ENCODE measurements at places on chromosomes 2 and 18.

DNA sequence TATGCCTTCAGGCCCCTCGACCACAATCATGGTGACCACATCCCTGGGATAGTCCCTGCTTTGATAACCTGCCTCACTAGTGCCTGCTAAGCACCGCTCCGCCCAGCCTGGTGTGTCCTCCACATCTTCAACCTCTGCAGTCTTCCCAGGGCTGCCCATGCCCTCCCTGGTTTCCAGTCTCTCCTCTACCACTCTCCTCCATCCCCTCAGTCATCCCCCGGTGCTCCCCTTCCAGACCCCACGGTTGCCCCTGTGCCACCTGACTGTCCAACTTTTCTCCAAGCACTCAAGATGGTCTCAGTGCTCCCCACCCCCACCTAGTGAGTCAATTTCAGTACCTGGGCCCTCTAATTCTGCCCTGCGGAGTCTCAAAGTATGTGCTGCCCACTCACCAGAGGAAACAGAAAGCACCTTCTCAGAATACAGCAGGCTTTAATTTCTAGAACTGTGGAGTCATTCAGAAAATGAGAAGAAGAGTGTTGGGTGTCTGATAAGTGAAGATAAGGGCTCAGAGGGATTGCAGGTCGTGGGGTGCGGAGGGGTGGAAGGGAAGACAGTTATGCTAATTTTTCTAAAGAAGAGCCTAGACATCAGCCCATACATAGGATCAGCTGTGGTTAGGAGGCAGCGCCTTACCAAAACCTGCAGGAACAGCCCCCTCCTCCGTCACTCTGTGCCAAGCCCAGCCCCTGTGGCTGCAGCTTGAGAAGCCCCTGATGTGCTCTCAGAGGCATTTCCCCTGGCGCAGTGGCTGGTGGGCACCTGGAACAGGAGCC, 53.6 kb upstream of the CAB39 start:
- DNase-seq, result no peak

DNA sequence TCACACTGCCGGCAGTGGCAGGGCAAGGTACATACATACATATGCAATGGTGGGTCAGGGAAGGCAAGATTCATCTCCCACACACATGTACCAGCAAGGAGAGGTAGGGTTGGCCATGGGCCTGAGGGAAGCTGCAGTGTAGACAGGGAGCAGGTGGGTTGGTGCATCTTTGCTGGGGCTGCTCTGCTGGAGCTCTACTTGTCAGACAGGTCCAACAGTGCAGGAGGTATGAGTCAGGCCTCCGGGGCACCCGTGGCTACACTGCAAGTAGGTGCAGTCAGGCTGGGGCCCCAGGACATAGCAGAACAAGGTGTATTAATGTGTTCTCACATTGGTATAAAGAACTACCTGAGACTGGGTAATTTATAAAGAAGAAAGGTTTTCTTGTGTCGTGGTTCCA, 281.1 kb upstream of the COL3A1 start:
- no peak for DNase-seq

DNA sequence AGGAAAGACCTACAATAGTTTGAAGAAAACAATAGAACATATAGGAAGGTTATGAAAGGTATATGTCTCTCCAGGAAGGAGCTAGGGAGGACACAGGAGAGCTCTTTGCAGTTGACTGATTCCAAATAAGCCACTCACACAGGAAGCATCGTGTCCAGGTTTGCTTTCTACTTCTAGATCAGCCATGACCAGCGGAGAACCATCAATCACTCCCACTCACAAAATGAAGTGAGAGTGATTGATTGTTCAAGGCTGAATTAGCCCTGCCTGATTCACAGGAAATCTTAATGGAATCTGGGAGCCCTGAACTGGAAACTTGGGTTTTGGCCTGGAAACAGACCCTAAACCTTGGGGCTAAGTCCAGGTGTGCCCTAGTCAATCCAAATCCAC, 1292.2 kb upstream of the ZEB2 start:
- DNase-seq, result no peak

GRCh38 chr2:30236591-30237238, 5.4 kb downstream of the LBH start:
- no peak for DNase-seq

- peak; percentile 20 for DNase-seq
Measured at GRCh38 chr2:231900486-231900942, 25.7 kb downstream of the NPPC start.

DNA sequence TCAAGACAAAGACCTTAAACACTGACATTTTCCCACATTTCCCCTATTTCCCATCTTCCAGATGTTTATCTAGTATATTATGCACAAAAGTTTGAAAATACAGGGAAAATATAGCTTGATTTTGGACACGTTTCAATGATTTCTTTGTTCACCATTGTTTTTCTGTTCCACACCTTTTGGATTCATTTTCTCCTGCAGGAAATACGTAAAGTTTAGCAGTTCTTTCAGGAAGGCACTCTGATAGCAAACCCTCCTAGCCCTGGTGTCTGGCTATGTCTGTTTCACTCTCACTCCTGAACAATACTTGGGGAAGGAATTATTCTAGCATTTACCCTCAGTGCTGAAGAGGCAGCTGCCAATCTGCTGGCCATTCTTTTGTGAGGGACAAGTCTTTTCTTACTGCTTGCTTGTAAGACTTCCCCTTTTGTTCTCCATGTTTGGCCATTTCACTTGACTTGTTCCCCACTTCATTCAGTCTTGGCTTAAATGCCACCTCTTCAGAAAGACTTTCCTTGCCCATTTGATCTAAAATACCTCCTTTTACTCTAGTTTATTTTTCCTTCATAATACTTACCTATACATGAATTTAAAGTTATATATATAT, 195.4 kb downstream of the RNF152 start:
- DNase-seq, result no peak

- DNase-seq, result no peak
Measured at GRCh38 chr2:12282780-12283695, 433.7 kb upstream of the TRIB2 start.

DNA sequence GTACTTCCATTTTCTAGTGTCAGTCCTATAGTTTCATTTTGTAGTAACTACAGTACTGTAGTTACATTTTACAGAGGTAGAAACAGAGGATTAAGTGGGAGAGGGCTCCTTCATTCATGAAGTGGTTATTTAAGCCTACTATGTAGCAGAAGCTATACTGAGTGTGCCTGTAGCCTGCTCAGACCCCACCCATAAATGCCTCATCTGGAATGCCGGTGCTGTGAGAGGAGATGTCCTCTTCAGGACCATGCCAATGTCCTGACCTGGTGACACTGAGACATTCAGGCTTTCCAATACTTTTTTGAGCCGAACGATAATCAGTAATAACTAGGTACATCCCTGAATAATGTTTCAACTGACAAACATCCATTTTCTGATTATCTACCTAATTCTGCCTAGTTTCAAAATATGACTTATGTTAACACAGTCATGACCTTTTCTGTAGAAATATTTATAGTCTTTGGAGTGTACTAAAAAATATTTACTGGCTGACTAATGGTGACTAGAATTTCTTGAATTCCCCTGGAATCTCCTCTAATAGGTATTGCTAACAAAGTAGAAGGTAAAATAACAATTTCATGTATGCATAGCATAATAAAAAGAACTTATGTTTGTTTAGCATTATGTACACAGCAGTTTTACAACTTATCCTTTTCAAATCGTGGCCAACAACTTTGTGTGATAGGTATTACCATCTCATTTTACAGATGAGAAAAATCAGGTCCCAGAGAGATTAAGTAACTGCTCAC, 10.2 kb upstream of the ARHGAP28 start:
- no peak for DNase-seq

GRCh38 chr2:112092286-112093041, 37.4 kb downstream of the TMEM87B start:
- DNase-seq, result no peak

- DNase-seq, result no peak
Measured at GRCh38 chr2:27647289-27647688, 16.1 kb downstream of the SUPT7L start.

DNA sequence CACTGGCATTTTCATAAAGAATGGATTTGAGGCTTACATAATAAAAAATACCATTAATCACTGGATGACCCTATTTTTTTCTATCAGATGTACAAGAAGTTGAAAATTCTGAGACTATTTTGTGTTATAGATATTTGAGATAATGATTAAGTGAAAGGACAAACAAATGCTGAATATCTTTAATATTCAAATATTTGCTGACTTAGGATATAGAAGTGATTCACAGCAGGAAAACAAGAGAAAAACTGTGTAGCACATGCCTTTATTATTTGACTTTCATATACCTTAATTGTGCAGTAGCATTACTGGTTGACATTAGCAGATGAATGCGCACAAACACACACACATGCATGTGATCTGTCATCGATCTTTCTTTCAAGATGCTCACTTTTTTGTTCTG, 766.5 kb downstream of the SATB2 start:
- no peak for DNase-seq

DNA sequence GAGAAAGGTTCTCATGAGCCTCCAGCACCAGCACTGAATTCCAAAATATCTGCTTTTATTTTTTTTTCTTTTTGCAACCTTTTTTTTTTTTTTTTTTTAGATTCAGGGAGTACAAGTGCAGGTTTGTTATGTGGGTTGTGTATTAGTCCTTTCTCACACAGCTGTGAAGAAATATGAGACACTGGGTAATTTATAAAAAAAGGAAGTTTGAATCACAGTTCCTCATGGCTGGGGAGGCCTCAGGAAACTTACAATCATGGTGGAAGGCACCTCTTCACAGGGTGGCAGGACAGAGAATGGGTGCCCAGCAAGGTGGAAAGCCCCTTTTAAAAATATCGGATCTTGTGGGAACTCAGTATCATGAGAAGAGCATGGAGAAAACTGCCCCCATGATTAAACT, 7.9 kb upstream of the TMX3 start:
- no peak for DNase-seq

DNA sequence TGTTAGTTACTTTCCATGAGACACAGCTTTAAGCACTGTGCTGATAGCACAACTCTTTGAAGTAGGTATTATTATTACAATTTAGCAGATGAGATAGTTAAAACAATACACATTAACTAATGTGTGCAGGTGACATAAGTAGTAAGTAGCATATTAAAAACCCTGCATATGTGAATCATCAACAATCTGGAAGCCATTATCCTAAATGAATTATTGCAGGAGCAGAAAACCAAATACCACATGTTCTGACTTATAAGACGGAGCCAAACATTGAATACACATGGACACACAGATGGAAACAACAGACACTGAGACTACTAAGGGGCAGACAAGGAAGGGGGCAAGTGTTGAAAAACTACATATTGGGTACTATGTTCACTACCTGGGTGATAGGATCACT, 300.3 kb upstream of the GULP1 start:
- DNase-seq, result no peak
